ENCODE measurements at places on chromosomes 4 and X.

- no peak for DNase-seq
Observed at GRCh38 chr4:55038176-55038890, 87.1 kb downstream of the KDR start.

DNA sequence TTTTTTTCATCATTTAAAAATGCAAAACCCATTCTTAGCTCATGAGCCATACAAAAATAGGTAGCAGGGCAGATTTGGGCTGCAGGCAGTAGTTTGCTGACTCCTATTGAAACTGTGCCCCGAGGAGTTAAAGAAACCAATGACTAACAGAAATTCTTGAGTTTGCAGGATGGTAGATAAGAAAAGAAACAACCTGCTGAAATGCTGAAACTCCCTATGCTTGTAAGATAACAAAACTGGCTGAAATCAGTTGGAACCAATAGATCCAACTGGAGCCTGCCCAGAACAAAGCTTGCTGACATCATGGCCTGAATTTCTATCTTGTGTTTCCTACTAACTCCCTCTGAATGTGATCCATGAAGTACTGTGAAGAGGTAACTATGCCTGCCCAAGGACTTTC, 68.6 kb downstream of the ANOS1 start:
- DNase-seq = no peak

GRCh38 chrX:54920610-54921426, at the start of gene TRO:
TSS of gene TRO (plus strand) at chrX:54920824. CDS start at chrX:54922247, 1,423 bp downstream.
- DNase-seq = no peak

- DNase-seq = no peak
Observed at GRCh38 chr4:11138964-11139363, 289.7 kb downstream of the HS3ST1 start.

GRCh38 chrX:44012484-44013096, 39.4 kb upstream of the NDP start:
- no peak for DNase-seq

- no peak for DNase-seq
Observed at GRCh38 chrX:83508006-83508405, at the start of gene POU3F4. TSS of gene POU3F4 (plus strand) at chrX:83508290. CDS start at chrX:83508325, 35 bp downstream.

- DNase-seq = no peak
Observed at GRCh38 chr4:139299536-139299935, 1.8 kb upstream of the NAA15 start.

DNA sequence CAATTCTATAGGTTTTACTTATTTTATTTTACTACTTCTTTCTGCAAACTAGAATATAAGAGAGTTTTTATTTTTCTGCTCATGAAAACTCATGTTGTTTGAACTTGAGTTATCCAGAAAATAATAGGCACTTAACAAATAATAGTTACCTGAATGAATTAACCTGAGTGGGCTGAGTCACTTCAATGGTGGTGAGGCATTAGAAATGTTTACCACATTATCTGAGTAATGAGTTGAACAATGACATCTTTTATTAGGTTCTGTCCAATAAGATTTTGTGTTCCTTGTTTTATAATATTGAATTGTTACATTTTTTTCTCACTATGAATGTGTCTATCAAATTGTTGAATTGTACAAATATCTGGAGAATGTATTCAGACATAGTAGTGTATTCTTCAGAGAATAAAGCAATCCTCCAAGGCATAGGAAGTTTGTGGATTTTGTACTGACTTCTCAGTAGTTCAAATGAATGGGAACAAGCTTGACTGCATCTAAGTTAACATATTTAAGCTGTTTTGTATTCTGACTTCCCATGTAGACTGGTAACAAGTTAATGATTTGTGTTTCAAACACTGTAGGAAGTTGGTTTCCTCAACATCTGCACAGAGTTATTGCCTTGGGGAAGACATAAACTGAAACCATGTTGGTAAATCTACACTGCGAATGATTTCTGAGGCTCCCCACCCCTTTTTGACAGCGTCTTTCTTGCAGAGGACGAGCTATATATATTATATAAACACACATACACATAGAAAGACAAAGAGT, 1808.9 kb upstream of the TENM3 start:
- DNase-seq = no peak

DNA sequence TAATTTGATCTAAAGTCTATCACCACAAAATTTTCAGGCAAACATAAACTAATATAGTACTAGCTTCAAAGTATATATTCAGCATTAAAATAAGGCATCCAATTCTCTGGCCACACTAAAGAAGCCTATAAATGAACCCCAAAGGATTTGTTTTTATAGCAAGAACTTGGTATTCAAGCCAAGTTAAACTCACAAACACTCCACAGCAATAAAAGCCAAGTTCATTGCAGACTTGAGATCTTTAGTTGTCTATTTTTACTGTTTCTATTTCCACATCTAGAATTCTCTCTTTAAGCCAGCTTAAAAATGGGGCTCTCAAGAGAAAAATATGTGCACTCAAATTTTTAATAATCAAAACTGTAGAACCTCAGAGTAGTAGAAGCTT, 51.1 kb downstream of the WDFY3 start:
- no peak for DNase-seq

DNA sequence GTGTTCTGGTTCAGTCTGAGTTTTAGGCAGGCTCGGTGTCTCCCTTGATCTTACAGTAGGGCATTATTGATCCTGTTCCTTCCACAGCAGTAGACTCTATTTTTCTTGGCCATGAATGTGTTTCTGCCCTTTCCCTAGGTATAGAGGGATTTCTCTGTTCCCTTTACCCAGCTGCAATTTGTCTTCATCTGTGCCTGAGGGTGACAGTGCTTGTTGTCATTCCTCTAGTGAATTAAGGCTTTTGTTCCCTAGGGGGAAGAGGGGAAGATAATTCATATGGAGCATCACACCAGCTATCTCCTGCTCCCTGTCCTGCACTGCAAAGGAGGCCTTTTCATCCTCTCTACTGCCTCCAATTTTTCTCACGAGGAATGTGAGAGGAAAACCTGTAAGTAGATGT, 39.7 kb upstream of the CXorf51A start:
- DNase-seq = no peak

DNA sequence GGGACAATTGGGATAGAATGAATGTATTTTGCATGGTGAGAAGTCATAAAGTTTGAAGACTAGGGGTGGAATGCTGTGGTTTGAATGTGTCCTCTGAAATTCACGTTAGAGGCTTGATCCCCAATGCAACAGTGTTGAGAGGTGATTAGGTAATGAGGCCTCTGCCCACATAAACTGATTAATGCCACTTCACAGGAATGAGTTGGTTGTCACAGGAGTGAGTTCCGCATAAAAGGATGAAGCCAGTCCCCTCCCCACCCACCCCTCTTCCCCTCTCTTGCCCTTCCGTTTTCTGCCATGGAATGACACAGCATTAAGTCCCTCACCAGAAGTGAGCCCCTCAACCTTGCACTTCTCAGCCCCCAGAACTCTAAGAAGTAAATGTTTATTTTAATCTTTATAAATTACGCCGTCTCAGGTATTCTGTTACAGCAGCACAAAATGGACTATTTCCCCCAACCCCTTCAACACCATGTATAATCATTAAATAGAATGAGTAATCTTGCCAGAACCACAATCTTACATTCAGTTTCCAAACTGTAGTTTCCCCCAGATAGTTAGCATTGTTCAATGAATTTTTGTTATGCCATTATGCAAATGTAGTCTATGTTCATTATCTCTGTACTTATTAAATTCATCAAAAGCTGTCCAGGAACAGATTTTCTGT, 5.5 kb upstream of the MMAA start:
- no peak for DNase-seq

- no peak for DNase-seq
Observed at GRCh38 chr4:17780501-17781299, 721 bp downstream of the FAM184B start.

- no peak for DNase-seq
Observed at GRCh38 chrX:122219735-122220134, 964.3 kb upstream of the GRIA3 start.

DNA sequence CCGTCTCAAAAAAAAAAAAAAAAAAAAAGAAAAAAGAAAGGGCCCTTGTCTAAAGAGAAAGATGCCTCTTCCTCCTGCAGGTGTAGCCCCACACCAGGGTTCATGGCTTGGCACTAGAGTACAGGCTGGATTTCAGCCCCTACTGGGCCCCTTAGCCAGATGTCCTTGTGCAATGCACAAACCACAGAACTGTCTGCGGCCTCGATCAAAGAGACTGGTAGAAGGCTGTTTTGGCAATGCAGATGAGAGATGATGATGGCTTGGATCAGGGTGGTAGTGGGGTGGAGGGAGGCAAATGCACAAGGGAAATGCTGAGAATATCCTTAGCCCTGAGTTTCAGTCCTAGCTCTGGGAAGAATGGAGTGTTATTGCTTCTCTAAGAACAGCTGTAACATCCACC, 26.5 kb upstream of the TSR2 start:
- DNase-seq = no peak

GRCh38 chrX:149908308-149908707, 21.1 kb upstream of the HSFX4 start:
- no peak for DNase-seq

GRCh38 chrX:149641835-149642234, 10.2 kb upstream of the TMEM185A start:
- DNase-seq = no peak

GRCh38 chr4:110898290-110898689, 275.4 kb upstream of the PITX2 start:
- no peak for DNase-seq

GRCh38 chr4:106986486-106986885, 49.6 kb downstream of the DKK2 start:
- no peak for DNase-seq

GRCh38 chr4:123363729-123364128, 32.9 kb upstream of the SPRY1 start:
- no peak for DNase-seq

DNA sequence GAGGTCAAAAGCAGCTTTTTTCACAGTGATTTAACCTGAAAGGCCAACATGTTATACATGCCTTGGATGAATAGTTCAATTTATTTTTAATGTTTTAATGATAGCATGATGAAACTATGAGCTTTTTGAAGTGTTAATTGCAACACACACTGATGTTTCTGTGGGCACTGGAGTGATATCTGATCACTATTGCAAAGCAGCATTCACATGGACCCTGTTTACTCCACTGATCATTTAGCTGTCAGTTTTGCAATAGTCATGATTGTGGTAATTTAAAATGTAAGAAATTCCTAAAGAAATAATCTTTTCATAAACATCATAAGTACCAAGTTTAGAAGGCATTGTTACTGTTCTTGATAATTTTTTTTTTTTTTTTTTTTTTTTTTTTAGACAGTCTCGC, 74.1 kb downstream of the ARSJ start:
- no peak for DNase-seq

DNA sequence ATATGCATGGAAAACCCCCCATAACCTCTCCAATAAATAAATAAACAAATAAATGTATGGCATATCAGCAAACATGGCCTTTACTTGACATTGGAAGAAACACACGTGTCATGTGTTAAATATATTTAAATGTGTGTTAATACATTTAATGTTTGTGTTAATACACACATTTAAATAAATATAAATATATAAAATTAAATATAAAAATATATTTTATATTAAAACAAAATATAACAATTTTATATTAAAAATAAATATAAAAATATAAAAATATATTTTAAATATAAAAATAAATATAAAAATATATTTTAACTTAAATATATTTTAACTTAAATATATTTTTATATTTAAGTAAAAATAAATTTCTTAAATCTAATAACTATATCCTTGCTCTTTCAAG, 187.6 kb upstream of the CXXC4 start:
- no peak for DNase-seq
